ENCODE measurements at places on chromosomes 6 and 20. TPM values are rescaled to one million over a fixed set of nuclear protein-coding genes. Genes with fewer than 3 reads are reported as not detected.

Gene OVOL2
- total RNA-seq: 16.8 TPM

Gene CTSZ
- 57.8 TPM for total RNA-seq

Gene CHD6
- 10.0 TPM for total RNA-seq

Gene FRK
- 2.7 TPM for total RNA-seq

Gene TRIM38
- 4.1 TPM for total RNA-seq

Gene SYNDIG1
- not detected for total RNA-seq

Gene RIPPLY2
- total RNA-seq: not detected

Gene C20orf96
- 1.4 TPM for total RNA-seq

Gene FRMD1
- 0.07 TPM for total RNA-seq

Gene ADGRB3
- not detected for total RNA-seq

Gene RRAGD
- total RNA-seq: 1.5 TPM
